Heart right ventricle (tissue), 16 donors: ENCODE measurements at places on chromosomes 7 and 10. TPM values are rescaled to one million over a fixed set of nuclear protein-coding genes. Genes with fewer than 3 reads are reported as not detected.

GRCh38 chr7:113000316-113001020 lies 86.2 kb downstream of the GPR85 start:
- no peak for DNase-seq

GRCh38 chr10:17651896-17652295 lies 7.9 kb downstream of the STAM start:
- DNase-seq: no peak

HTR5A gene
- not detected for total RNA-seq

DNA sequence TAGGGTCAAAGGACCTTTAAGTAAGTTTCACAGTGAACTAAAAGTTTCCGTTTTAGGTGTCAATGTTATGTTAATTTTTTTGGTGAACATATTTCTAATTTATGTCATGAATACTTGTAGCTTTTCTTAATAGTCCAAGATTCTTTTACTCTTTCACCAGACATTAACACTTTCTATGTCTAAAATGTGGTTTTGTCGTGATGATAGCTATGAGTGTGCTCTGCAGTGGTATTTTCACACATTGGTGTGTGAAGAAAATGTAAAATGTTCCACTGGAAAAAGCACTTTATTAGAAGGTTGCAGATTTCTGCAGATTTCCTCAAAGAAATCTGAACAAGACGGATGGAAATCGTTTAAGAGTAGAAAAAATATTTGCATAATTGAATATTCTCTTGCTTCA lies 561.0 kb upstream of the ANKRD30A start:
- DNase-seq: no peak

DNA sequence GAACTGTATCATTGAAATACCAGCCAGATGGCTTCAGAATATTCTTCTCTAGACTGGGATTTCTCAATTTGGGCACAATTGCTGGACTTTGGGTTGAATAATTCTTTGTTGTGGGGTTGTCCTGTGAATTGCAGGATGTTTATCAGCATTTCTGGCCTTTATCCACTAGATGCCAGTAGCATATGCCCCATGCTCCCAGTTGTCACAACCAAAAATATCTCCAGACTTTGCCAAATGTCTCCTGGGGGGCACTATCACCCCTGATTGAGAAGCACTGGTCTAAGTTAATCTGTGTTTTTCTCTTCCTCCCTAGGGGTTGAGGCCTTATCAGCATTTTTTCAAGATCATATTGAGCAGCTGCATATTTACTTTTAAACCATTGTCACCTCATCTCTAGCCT lies 204.9 kb upstream of the SP8 start:
- DNase-seq: no peak

DNA sequence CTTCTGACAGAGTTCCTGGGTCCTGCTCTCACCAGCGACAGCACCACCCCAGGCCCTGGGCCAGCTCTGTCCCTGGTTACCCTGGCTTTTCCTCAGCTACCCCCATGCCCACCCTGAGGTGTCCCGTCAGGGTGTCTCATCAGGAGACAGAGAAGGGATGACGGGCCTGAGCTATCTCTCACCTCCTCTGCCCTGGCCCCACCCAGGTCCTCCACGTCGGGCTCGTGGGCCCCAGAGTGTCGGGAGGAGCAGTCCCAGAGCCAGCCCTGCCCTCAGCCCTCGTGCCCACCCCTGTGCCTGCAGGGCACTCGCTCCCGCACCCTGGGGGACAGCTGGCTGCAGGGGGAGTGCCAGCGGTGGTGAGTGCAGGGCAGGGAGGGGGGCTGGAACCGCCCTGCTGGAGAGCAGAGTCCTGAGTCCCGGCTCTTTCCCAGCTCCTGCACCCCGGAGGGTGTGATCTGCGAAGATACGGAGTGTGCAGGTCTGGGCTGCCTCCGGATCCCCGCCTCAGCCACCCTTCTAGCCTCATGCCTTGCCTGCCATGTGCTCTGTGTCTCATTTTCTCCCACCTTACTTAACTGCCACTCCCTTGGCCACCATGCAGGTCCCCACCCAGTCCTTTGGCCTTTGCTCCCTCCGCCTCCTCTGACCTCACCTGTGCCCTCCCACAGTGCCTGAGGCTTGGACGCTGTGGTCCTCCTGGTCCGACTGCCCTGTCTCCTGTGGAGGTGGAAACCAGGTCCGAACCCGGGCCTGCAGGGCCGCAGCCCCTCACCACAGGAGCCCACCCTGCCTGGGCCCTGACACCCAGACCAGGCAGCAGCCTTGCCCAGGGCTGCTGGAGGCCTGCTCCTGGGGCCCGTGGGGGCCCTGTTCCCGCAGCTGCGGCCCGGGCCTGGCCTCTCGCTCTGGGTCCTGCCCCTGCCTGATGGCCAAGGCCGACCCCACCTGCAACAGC lies 16.7 kb upstream of the ZNF862 start:
- DNase-seq: no peak

TCERG1L gene
- not detected for total RNA-seq

TLX1 gene
- not detected for total RNA-seq

- no peak for DNase-seq
Measured at GRCh38 chr7:72223351-72223750, 188.8 kb downstream of the CALN1 start.

DNA sequence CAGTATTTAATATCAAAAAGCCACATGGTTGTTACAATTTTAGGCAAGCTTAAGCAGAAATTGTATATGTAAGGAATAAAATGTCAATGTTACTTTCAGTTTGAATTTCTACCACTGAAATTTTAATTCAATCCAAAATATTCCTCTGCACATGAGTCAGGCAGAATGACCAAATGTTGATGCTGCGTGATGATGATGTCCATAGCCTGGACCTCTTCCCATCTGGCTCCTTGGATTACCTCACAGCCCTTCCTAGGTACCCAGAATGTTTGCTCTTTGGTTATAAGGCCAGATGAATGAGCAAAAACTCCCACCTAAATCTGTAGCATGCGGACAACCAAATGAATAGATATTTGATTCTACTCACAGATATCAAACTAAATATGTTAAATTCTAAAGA lies 258.3 kb upstream of the IMMP2L start:
- no peak for DNase-seq

- DNase-seq: peak; percentile 20
Measured at GRCh38 chr7:66281678-66282590, 76.8 kb downstream of the TPST1 start.

AFAP1L2 gene
- total RNA-seq: 2.9 TPM

- DNase-seq: peak; percentile 45
Measured at GRCh38 chr7:2687338-2687869, 598 bp upstream of the AMZ1 start.

GRCh38 chr7:69663911-69664832 lies 65.9 kb downstream of the AUTS2 start:
- DNase-seq: no peak

SLC18A3 gene
- not detected for total RNA-seq

PTF1A gene
- total RNA-seq: not detected

DNA sequence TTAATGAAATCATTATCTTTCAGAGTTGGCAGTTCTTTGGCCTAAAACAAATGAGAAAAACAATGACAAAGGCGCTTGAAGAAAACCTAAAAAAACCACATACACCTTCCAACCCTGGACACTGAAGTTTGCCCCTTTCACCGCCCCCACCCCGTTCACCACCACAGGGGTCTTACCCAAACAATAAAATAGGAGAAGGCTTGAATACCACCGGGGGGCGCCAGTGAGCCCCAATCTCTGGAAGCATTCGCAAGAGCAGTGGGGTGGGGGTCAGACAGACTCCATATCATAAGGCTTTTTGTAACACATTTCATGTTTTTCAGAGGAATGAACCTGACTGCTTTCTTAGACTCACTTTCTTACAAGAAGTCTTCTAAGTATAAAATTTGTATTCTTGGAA lies 163.6 kb downstream of the PIP4K2A start:
- DNase-seq: peak; percentile 46

GRCh38 chr10:82889728-82890127 lies 1014.7 kb downstream of the NRG3 start:
- no peak for DNase-seq

- DNase-seq: peak; percentile 60
Measured at GRCh38 chr7:151992375-151992774, 33.1 kb upstream of the GALNT11 start.

ABCB1 gene
- 4.6 TPM for total RNA-seq

DNA sequence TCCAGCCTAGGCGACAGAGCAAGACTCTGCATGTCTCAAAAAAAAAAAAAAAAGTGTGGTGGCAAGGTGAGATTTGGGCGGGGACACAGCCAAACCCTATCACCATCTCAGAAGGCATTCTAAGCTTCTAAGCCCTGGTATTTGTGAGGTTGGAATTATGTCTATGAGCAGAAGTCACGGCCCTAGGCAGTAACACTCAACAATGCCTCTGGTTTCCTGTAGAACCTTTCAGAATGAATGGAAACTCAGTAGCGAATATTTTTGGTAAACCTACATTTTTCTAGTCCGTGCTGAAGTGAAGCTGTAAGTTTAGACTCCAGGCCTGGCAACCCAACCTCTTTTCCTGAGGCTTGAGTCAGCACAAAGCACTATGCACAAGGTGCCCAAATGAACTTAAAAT lies 88.3 kb downstream of the FAM107B start:
- no peak for DNase-seq

CPA2 gene
- 0.87 TPM for total RNA-seq

RELN gene
- total RNA-seq: 1.00 TPM

DNA sequence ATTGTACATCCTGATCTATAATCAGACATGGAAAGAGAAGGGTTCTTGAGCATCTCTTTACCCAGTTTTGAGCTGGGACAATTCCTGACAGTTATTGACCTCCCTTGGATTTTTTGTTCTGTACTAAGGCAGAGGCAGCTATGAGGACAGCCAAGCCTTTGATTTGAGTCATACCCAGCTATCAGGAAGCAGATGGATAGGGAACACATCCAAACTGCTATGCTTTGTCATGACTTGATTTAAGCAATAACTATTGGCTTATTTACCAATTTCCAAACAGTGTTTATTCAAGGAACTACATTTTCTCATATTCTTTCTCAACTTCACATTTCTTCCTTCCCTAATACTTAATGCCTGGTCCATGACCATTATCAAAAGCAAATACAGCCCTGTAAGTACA lies 396.4 kb upstream of the STEAP1 start:
- no peak for DNase-seq

- DNase-seq: no peak
Measured at GRCh38 chr10:33434933-33435332, 100.5 kb upstream of the NRP1 start.

DNA sequence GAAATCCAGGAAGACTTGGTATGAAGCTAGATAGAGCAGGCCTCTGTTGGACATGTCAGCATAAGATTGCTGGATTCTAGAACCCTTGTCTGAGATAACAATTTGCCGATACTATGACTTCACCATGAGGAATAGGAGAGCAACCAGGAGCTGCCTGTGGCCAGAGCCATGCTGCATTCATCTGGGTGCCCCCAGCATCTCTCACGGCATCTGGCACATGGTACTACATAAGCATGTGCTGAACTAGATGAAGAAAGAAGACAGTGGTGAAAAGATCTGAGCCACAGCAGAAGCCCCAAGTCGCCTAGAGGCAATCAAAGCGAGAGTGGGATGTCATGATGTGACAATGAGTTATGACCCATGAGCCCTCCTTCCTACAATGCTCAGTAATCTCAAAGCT lies 19.5 kb downstream of the GOT1 start:
- no peak for DNase-seq

GRCh38 chr7:19242246-19242645 lies 97.0 kb upstream of the FERD3L start:
- DNase-seq: no peak

HOXA10 gene
- total RNA-seq: not detected

KIAA1549 gene
- 1.5 TPM for total RNA-seq

DNA sequence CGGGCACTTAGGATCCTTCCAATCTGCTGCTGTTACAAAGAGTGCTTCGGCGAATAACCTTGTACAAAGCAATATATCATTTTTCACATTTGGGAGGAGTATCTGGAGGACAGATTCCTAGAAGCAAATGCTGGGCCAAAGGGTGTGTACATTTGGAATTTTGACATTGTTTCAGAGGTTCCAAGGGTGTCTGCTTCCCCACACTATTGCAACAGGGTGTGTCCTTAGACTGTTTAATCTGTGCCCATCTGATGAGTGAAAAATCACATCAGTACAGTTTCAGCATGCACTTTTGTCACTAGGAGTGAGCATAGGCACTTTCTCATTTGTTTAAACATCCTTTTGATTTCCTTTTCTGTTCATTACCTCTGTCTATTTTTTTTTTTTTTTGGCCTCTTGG lies 8.6 kb upstream of the ELFN1 start:
- no peak for DNase-seq

- no peak for DNase-seq
Measured at GRCh38 chr10:78602201-78602932, 466.4 kb upstream of the ZMIZ1 start.

- DNase-seq: no peak
Measured at GRCh38 chr7:46902463-46902862, 679.4 kb downstream of the TNS3 start.

SLIT1 gene
- 0.13 TPM for total RNA-seq

GRCh38 chr10:89030791-89031190 lies 40.2 kb downstream of the FAS start:
- no peak for DNase-seq

DNA sequence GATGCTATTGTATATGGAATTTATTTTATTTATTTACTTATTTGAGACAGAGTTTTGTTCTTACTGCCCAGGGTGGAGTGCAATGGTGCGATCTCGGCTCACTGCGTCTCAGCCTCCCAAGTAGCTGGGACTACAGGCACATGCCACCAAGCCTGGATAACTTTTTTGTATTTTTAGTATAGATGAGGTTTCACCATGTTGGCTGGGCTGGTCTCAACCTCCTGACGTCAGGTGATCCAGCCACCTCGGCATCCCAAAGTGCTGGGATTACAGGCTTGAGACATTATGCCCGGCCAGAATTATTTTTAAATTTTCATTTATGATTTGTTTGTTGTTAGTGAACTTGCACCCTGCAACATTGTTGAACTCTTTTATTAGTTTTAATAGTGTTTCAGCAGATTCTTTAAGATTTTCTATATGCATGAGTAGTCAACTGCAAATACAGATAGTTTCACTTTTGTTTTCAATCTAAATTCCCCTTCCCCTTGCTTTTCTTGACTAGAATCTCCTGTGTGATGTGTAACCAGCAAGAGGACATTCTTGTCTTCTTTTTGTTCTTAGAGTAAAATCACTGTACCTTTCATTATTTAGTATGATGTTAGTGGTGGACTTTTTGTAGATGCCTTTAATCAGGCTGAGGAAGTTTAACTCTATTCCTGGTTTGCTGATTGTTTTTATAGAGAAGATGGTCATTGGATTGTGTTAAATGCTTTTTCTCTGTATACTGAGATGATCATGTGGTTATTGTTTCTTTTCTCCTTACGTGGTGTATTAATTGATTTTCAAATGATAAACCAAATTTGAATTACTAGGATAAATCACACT lies 27.8 kb downstream of the ZNF33A start:
- no peak for DNase-seq

GRCh38 chr7:51068401-51068800 lies 248.2 kb downstream of the COBL start:
- DNase-seq: no peak

GRCh38 chr7:39958038-39958437 lies 8.0 kb downstream of the CDK13 start:
- DNase-seq: no peak

GRCh38 chr7:18530224-18531179 lies 35.0 kb downstream of the HDAC9 start:
- no peak for DNase-seq
